OCI-M1 (cell line): ENCODE measurements at places on chromosomes 1 and 21.
A peak's percentile ranks its signal among the peaks of the same experiment; 100 is the strongest.

GRCh38 chr1:171654942-171655745, 2.7 kb upstream of the MYOC start:
- peak; percentile 91 for DNase-seq

- no peak for DNase-seq
These were observed 113.0 kb downstream of the SYT2 start for GRCh38 chr1:202597090-202597761.

DNA sequence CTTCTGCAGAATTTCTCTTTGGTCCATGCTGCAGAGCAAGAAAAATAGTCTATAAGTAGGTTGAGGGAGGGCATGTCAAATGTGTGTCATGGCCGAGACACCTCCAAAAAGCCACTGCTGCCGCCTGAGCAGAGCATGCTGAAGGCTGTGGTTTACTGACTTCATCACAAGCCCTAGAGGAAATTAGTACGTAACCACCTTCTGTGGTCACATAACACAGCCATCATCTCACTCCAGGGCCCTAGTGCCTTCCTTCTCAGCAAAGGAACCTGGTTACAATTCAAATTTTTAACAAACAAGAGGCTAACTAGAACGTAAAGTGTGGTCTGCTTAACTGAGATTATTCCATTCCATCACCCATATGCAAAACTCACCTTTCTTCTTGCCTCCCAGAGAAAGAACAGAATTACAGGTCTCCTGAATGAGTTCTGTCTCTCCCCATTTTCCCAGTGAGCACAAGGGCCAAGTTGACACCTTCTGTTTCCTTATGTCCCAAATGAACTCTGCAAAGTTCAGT, at the start of gene PTPN22:
Gene PTPN22 (minus strand): TSS at position 116 of the 517 bp plus-strand sequence.
- DNase-seq = peak; percentile 95

DNA sequence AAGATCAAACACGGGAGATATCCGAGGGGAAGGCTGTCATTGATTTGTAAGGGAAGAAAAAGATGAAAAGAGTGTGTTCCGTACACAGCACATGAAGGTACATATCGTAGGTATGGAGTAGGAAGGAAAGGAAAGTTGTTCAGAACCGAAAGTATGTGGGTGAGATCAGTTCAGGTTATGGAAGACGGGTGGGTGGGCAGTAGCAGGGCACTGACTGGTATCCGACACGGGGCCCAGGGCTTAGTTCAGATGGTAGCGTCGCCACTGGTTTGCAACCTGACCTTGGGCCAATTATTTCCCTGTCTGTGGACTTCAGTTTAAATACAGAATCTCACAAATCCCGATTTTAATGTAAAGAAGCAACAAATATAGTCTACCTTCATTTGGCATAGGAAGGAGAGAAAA, 27.8 kb upstream of the A3GALT2 start:
- DNase-seq = no peak

- DNase-seq = no peak
These were observed 131.8 kb upstream of the SGIP1 start for GRCh38 chr1:66402194-66402593.

DNA sequence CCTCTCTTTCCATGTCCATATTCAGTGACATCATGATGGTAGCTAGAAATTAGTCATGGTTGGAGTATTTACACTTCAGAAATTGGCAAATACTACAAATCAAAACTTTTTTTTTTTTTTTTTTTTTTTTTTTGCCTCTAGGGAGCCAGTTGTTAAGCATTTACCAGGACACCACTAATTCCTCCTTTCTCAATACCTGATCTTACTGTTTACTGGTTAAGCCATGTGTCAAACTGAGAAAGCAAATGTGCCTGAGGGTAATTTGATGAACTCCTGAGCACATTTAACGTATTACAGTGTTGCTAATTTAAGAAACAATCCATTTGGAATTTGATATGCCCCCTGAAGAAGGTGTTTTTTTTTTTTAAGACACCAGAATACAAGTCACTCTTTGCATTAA, 94.4 kb downstream of the DNM3 start:
- DNase-seq = no peak

DNA sequence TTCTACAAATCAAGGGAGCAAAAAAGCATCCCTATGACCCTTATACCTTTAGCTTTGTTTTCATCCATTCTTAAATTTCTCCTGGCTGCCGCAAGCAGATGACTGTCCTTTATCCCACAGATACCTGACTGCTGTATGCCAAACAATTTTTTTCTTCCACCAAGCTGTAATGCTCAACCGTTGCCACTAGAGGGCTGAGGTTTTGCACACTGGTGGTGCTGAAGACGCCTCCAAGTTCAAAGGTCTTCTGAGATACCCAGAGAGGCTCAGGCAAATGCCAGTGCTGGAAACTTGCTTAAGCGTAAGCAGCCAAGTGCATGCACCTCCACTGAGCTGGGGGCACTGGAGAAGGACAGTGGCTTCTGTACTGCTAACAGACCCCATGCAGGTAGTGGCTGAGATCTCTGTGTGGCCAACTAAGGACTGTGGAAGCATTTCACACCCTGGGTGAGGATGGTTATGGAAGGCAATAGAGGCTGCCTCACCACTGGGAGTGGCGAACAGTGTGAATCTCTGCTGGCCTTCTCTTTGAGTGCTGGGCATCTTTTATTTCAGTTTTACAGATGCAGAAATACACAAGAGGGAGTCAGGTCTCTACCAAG, 28.5 kb downstream of the CNIH3 start:
- DNase-seq = peak; percentile 76
